ENCODE measurements at places on chromosomes 11 and 22. TPM values are rescaled to one million over a fixed set of nuclear protein-coding genes. Genes with fewer than 3 reads are reported as not detected.

DNA sequence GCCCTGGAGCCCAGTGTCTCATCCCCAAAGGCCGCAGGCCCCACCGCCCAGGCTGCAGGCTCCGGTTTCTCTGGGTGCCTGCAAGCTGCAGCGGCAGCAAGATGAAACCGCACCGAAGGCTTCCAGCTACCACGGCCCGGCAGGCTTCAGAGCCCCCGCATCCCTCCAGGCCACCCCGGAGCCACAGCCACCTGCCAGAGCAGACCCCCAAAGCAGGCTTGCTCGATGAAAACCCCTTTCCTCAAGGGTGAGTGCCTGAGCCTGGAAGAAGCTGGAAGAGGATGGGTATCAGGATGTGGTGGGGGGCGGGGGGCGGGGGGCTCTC, 24.5 kb upstream of the GNB1L start:
- H3K4me3 ChIP-seq: no peak overlapping the region
- peaks cover 7% of the 10 kb centered on the region for H3K4me1 ChIP-seq
- H3K27me3 ChIP-seq: no peaks in the 10 kb centered on the region
- no peaks in the 10 kb centered on the region for H3K36me3 ChIP-seq
- DNase-seq: peak; percentile 5
- H3K27ac ChIP-seq: no peak overlapping the region

- no peaks in the 10 kb centered on the region for H3K36me3 ChIP-seq
- H3K4me1 ChIP-seq: no peaks in the 10 kb centered on the region
- no peaks in the 10 kb centered on the region for H3K27me3 ChIP-seq
- no peak overlapping the region for H3K4me3 ChIP-seq
- no peak overlapping the region for H3K27ac ChIP-seq
- no peak for DNase-seq
Measured at GRCh38 chr11:89205378-89205777, 27.7 kb downstream of the TYR start.

Gene MICAL3
- 34.0 TPM for total RNA-seq

DNA sequence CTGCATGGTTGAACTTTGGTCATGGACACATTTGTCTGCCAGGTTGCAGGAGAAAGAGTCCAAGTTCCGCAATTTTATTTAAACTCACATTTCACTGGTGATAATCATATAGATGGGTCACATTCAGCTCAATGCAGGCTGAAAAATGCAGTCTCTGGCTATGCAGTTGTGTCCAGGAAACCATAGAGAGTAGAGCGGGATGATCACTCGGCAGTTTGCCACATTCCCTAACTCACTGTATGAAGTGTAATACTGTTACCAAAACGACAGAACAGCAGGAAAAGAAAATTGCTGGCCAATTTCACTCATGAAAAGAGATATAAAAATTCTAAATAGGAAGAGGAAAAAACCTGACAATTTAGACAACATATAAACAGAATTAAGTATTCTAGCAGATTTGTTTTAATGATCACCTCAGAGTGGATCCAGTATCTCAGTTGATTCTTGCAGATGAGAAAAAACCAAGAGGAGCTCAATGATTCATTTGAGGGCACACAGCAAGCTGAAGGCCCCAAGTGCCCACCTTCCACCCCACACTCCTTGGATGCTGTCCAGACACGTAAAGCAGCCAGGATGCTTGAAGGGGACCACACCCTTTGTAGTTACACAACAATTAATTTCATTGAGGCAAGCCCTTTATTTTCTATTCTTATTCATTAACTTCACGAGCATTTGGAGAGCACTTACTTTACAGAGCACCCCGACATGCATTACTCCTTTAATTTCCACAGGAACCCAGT, 422.3 kb downstream of the SOX6 start:
- DNase-seq: no peak
- H3K27me3 ChIP-seq: no peaks in the 10 kb centered on the region
- no peak overlapping the region for H3K4me3 ChIP-seq
- H3K27ac ChIP-seq: no peak overlapping the region
- H3K36me3 ChIP-seq: no peaks in the 10 kb centered on the region

Gene YPEL4
- 0.26 TPM for total RNA-seq

Gene SLC25A22
- 55.8 TPM for total RNA-seq

Gene GLB1L2
- total RNA-seq: 10.9 TPM

DNA sequence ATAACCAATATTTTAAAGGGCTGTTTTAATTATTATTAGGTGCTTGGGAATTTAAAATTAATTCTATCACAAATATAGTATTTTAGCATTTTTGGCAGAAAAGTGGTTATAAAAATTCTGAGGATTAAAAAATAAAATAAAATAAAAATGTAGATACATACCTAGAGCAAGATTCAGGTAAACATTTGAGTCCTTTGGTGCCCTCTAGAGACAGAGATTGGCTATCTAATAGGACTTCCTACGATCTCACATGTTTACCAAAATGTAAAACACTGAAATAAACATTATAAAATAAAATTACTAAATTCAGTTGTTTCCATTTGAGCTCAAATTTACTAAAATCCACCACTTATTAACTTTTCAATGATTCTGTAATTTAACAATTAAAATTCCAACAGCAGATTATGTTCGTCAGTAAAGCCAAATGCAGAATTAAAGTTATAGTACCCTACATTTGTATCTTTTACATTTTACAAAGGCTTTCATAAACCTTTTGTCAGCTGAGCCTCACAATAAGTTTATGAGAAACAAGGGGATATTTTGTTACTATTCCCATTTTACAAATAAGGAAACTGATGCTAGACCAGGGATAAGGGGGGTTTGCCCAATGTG, 27.7 kb downstream of the SLC36A4 start:
- H3K36me3 ChIP-seq: no peaks in the 10 kb centered on the region
- no peak overlapping the region for H3K27ac ChIP-seq
- H3K4me3 ChIP-seq: no peak overlapping the region
- H3K4me1 ChIP-seq: no peaks in the 10 kb centered on the region
- no peaks in the 10 kb centered on the region for H3K27me3 ChIP-seq

Gene UVRAG
- 10.9 TPM for total RNA-seq

DNA sequence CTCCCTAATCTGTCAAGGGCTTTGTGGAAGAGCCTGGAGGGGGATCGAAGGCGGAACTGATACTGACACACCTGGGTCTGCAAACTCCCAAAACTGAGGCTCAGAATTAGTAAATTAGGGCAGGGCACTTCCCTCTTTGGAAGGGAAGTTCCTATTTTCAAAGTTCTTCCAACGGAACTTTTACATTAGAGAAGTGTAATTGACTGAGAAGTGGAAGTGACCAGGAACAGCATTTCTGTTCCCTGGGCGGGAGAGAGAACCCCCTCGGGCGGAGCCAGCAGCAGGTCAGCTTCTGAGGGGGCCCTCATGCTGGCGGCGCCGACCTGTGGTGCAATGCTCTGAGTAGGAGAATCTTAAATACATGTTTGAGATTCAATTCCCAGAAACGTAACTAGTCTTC, 1.1 kb upstream of the CBL start:
- H3K4me1 ChIP-seq: peaks cover 16% of the 10 kb centered on the region
- no peaks in the 10 kb centered on the region for H3K27me3 ChIP-seq
- peak; percentile 24 for DNase-seq
- H3K36me3 ChIP-seq: no peaks in the 10 kb centered on the region
- H3K4me3 ChIP-seq: no peak overlapping the region

- H3K27me3 ChIP-seq: no peaks in the 10 kb centered on the region
- DNase-seq: no peak
- H3K4me1 ChIP-seq: no peaks in the 10 kb centered on the region
- H3K4me3 ChIP-seq: no peak overlapping the region
Measured at GRCh38 chr11:122068837-122069236, 47.2 kb downstream of the BLID start.

Gene OLFML1
- total RNA-seq: 2.3 TPM

GRCh38 chr11:58963551-58964104, 24.3 kb downstream of the GLYATL1 start:
- no peaks in the 10 kb centered on the region for H3K36me3 ChIP-seq
- no peak overlapping the region for H3K27ac ChIP-seq
- H3K4me1 ChIP-seq: no peaks in the 10 kb centered on the region
- no peaks in the 10 kb centered on the region for H3K27me3 ChIP-seq
- DNase-seq: peak; percentile 60

- no peak overlapping the region for H3K4me3 ChIP-seq
- DNase-seq: no peak
- no peaks in the 10 kb centered on the region for H3K27me3 ChIP-seq
- H3K27ac ChIP-seq: no peak overlapping the region
- H3K4me1 ChIP-seq: peaks cover 26% of the 10 kb centered on the region
- H3K36me3 ChIP-seq: no peaks in the 10 kb centered on the region
Measured at GRCh38 chr22:50361688-50362087, 18.6 kb downstream of the PPP6R2 start.

GRCh38 chr11:69335781-69336405, 41.9 kb downstream of the MYEOV start:
- H3K4me1 ChIP-seq: peaks cover 15% of the 10 kb centered on the region
- no peak for DNase-seq
- no peak overlapping the region for H3K4me3 ChIP-seq

- no peaks in the 10 kb centered on the region for H3K4me1 ChIP-seq
- no peaks in the 10 kb centered on the region for H3K27me3 ChIP-seq
- no peaks in the 10 kb centered on the region for H3K36me3 ChIP-seq
Measured at GRCh38 chr11:57072640-57073039, 83.9 kb downstream of the OR5AK2 start.

DNA sequence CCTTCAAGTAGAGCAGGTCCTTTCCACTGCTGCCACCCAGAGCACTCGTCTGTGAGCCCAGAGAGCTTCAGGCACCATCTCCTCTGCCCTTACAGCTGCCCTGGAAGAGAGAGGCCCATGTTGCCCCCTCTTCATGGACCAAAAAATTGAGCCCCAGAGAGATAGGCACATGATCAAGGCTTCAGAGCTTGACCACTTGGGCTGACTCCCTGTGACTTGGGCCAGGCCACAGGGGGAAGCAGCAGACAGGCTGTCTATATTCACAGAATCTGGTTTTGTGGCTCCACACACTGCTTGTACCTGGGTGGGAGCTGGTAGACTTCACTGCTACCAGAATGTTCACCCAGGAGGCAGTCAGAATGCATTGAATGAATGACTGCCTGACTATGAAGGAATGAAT, 58.2 kb downstream of the SMIM38 start:
- no peak overlapping the region for H3K27ac ChIP-seq
- no peak overlapping the region for H3K4me3 ChIP-seq
- DNase-seq: no peak
- H3K27me3 ChIP-seq: no peaks in the 10 kb centered on the region
- H3K4me1 ChIP-seq: no peaks in the 10 kb centered on the region

GRCh38 chr11:36051235-36052144, 107.6 kb downstream of the LDLRAD3 start:
- no peak overlapping the region for H3K4me3 ChIP-seq
- H3K27me3 ChIP-seq: no peaks in the 10 kb centered on the region
- no peaks in the 10 kb centered on the region for H3K36me3 ChIP-seq
- H3K27ac ChIP-seq: no peak overlapping the region
- DNase-seq: no peak
- no peaks in the 10 kb centered on the region for H3K4me1 ChIP-seq

- H3K4me3 ChIP-seq: no peak overlapping the region
- H3K4me1 ChIP-seq: peaks cover 13% of the 10 kb centered on the region
- no peak overlapping the region for H3K27ac ChIP-seq
Measured at GRCh38 chr22:31830721-31831070, 76.9 kb downstream of the DEPDC5 start.

- H3K27me3 ChIP-seq: no peaks in the 10 kb centered on the region
- DNase-seq: no peak
- no peaks in the 10 kb centered on the region for H3K4me1 ChIP-seq
- no peak overlapping the region for H3K4me3 ChIP-seq
- no peak overlapping the region for H3K27ac ChIP-seq
- H3K36me3 ChIP-seq: no peaks in the 10 kb centered on the region
Measured at GRCh38 chr11:1150769-1151365, 6.9 kb upstream of the MUC5AC start.

DNA sequence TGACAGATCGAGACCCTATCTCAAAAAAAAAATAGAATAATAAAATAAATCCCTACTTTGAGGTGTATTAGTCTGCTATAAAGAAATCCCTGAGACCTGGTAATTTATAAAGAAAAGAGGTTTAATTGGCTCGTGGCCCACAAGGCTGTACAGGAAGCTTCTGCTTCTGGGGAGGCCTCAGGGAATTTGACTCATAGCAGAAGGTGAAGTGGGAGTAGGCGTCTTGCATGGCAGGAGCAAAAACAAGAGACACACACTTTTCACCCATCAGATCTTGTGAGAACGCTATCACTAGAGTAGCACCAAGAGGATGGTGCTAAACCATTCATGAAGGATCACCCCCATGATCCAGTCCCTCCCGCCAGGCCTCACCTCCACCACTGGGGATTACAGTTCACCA, 29.2 kb downstream of the CDPF1 start:
- H3K27me3 ChIP-seq: no peaks in the 10 kb centered on the region
- DNase-seq: no peak
- H3K4me3 ChIP-seq: no peak overlapping the region
- no peaks in the 10 kb centered on the region for H3K4me1 ChIP-seq
- H3K27ac ChIP-seq: no peak overlapping the region

Gene RANGAP1
- total RNA-seq: 62.3 TPM

GRCh38 chr11:44032299-44033085, 15.3 kb upstream of the ACCSL start:
- peak; percentile 33 for DNase-seq
- H3K27me3 ChIP-seq: no peaks in the 10 kb centered on the region
- no peaks in the 10 kb centered on the region for H3K36me3 ChIP-seq
- no peak overlapping the region for H3K27ac ChIP-seq

Gene SORL1
- total RNA-seq: 25.1 TPM

Gene C11orf16
- total RNA-seq: not detected

- no peaks in the 10 kb centered on the region for H3K4me1 ChIP-seq
- H3K27ac ChIP-seq: no peak overlapping the region
- H3K4me3 ChIP-seq: no peak overlapping the region
- DNase-seq: no peak
- H3K27me3 ChIP-seq: no peaks in the 10 kb centered on the region
- no peaks in the 10 kb centered on the region for H3K36me3 ChIP-seq
Measured at GRCh38 chr11:35579557-35580396, 38.5 kb upstream of the FJX1 start.

GRCh38 chr11:30016588-30017363, at the start of gene KCNA4:
KCNA4 (minus strand) TSS chr11:30017030; CDS start chr11:30012678, 4,352 bp downstream.
- no peak for DNase-seq
- H3K27ac ChIP-seq: no peak within 1 kb of the TSS
- no peak within 1 kb of the TSS for H3K4me3 ChIP-seq

Gene CNTN5
- total RNA-seq: not detected

Gene CXCR5
- total RNA-seq: not detected

Gene OPCML
- not detected for total RNA-seq

Gene SESN3
- total RNA-seq: 11.4 TPM

DNA sequence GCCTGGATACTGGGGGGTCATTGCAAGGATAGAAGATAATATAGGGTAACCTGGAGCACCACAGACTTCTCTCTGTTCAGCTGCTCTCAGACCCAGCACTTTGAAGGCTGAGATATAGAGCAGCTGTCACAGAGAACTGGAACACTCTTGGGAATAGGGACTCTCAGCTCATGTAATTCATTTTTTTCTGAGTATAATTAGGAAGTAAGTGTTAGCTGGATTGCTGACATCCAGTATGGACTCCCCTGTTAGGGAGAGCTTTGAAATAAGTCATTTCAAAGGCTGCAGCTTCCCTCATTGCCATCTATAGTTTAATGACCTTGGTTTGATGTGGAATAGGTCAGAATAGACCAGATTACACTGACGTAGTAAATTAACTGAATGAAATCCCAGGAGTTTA, 120.8 kb upstream of the POU2AF2 start:
- H3K4me1 ChIP-seq: no peaks in the 10 kb centered on the region
- H3K4me3 ChIP-seq: no peak overlapping the region
- DNase-seq: no peak
- no peaks in the 10 kb centered on the region for H3K27me3 ChIP-seq

- no peak overlapping the region for H3K4me3 ChIP-seq
- peak overlapping the region; percentile 45 for H3K27ac ChIP-seq
- H3K27me3 ChIP-seq: no peaks in the 10 kb centered on the region
- no peak for DNase-seq
- H3K4me1 ChIP-seq: peaks cover 30% of the 10 kb centered on the region
Measured at GRCh38 chr11:76836613-76837291, 24.0 kb upstream of the ACER3 start.

Gene MUC5AC
- total RNA-seq: under 0.01 TPM
